ENCODE measurements at places on chromosomes 2 and 18. TPM values are rescaled to one million over a fixed set of nuclear protein-coding genes. Genes with fewer than 3 reads are reported as not detected.
A peak's percentile ranks its signal among the peaks of the same experiment; 100 is the strongest.

Gene SIX3
- 0.59 TPM for total RNA-seq

Gene SS18
- total RNA-seq, result 78.5 TPM

DNA sequence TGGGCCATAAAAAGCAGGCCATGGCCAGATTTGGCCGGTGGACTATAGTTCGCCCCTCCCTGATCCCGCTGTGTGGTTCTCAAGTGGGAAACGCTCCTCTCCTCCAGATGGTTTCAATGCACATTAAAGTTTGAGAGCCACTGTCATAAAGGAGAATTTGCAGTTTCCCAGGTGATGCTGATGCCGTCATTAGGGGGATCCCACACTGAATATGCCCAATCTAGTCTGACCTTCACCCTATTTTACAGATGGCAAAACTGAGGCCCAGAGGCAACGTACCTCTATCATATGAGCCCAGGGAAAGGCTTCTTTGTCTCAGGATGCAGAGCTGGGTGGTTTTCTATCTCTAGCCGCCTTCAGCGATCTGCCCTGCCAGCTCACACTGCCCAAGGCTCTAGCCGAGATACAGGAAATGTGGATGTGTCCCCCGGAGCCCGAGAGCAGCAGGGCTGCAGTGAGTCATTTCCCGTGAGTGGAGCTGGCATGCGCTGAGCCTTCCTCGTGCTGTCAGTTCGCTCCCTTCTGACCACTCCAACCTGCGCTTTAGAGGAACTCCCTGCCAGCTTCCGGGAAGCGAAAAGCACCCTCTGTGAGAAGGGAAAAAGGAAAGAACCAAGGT is 116.2 kb downstream of the SMAD7 start:
- H3K36me3 ChIP-seq, result no peaks in the 10 kb centered on the region
- H3K27me3 ChIP-seq, result no peaks in the 10 kb centered on the region
- H3K4me1 ChIP-seq, result peaks cover 64% of the 10 kb centered on the region
- no peak overlapping the region for H3K4me3 ChIP-seq

DNA sequence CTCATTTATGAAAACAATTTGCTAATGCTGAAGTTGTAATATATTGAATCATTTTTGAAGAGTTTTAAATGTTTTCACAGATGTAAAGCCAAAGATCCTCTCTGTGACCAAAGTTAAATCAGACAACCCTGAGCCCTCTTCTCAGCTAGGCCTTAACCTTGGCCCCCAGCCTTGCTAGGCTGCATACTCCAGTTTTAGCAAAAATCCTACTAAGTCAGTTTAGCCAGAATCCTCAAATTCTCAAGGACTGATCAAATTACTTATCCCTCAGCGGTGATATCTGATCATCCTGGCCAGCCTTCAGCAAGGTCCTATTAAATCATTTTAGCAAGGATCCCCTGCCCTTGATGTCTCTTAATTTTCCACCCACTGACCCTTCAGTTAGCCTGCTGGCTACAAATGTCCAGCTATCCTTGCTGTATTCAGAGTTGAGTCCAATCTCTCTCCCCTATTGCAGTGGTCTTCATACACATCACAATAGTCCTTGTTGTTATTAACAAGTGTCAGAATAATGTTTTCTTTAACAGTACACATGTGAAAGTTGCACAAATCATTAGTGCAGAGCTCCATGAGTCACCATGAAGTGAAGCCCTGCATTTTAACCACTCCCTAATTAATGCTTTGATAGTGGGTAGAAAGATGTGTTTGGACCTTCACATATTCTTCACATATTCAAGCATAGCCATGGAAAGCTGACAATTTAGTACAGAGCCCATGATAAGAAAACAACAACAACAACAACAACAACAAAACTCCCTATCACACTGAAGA is 206.4 kb downstream of the NBAS start:
- H3K4me3 ChIP-seq, result no peak overlapping the region
- DNase-seq, result no peak
- H3K27ac ChIP-seq, result no peak overlapping the region
- no peaks in the 10 kb centered on the region for H3K27me3 ChIP-seq
- no peaks in the 10 kb centered on the region for H3K36me3 ChIP-seq

DNA sequence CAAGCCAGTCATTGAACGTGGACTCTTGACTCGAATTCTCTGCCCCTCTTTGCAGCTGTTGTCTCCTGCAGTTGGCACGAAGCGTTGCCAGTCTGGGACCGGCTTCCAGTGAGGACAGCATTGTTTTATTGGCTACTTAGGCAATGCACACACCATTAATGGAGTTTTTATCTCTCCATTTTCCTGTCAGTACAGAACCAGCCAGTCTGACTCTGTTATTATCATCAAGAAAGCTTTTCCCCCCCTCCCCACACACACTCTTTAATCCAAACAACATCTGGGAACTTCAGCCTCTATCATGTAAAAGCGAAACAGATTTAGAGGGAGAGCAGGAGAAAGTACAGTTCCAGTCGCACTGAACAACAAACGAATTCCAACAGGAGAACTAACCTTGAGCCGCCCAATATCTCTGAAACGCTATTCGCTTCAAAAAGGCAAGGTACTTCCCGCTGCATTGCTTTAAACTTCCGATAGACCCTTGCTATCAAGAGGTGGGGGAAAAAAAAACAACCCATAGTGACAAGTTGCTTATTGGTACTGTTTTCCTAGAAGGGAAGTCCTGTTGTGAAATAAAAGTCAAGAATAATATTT is 38.2 kb downstream of the ACVR1 start:
- H3K4me1 ChIP-seq, result peaks cover 40% of the 10 kb centered on the region
- peak overlapping the region; percentile 68 for H3K27ac ChIP-seq
- H3K27me3 ChIP-seq, result no peaks in the 10 kb centered on the region
- peak overlapping the region; percentile 22 for H3K4me3 ChIP-seq

DNA sequence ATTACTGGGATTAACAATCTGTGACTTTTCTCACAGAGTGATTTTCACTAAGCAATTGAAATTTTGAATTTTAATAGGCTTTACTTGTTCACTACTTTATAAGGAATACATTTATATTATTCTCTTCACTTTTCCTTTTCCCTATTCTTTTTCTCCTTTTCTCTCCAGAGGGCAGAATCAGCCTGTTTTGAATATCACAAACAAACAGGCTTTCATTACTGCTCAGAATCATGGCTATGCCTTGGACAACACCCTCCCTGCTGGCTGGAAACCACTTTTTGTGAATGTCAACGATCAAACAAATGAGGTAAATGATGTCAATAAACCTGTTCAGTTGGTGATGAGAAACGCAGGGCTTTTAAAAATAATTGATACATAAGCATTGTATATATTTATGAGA is 35.3 kb downstream of the CPS1 start:
- no peak overlapping the region for H3K4me3 ChIP-seq
- no peaks in the 10 kb centered on the region for H3K36me3 ChIP-seq
- DNase-seq, result no peak
- H3K27ac ChIP-seq, result no peak overlapping the region
